ENCODE measurements at places on chromosomes 1 and 21.

DNA sequence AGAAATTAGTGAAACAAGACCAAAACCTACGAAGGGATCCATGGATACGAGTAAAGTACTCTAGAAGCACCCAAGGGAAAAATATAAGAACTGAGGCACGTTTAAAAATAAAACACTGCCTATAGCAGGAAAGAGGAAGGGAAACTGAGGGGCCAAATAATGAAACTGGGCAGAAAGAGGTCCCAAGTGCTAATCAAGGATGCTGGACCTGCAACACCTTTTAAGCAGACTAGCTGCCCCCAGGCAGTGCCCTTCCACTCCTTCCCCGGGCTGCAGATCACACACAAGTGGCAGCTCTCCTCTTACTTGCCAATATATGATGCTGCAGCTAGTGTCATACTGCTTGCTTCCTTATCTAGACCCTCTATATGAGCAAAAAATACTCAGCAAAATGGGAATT lies 7.6 kb upstream of the OTUD7B start:
- no peak for DNase-seq

GRCh38 chr1:183611021-183611420 lies 20.8 kb upstream of the NCF2 start:
- no peak for DNase-seq

DNA sequence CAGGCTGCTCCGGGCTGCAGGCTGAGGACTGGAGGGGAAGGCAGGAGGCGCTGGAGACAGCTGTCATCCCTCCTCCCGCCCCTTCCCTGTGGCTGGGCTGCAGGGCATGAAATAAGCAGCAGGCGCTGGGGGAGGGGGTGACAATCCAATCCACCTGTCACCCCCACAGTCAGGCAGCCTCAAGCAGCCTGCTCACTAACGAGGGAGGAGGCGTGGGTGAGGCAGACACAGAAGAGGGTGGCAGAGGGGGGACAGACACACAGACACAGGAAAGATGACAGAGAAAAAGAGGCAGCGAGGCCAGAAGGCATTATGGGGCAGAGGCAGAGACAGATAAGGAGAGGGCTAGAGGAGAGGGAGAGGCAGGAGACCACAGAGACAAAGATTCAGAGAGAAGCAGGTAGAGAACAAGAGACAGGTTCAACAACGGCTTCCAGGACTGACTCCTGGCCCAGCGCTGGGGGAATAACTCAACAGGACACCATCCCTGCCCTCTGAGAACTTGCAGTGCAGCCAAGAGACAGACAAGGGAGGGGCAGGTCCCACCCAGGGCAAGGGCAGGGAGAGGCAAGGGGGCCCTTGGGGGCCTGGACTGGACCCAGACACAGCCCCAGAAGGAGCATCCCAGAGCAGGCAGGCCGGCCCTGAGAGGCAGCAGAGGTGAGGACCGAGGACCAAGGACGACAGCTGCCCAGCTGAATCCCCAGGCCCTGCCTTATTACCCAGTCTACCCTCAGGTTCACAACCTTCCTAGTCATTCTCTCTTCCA lies 11.2 kb downstream of the MEF2D start:
- DNase-seq = no peak

- no peak for DNase-seq
Measured at GRCh38 chr1:92980732-92981647, 19.7 kb upstream of the DIPK1A start.

DNA sequence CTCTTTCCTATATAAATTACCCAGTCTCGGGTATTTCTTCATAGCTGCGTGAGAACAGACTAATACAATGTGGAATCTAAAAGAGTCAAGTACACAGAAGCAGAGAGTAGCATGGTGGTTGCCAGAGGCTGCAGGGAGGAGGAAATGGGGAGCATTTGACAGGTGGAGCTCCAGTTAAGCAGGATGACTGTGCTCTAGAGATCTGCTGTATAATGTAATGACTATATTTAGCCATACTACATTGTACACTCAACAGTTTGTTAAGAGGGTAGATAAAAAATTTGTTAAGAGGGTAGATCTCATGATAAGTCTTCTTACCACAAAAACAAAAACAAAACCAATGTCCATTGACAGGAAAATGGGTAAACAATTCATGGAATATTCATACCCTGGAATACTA lies 82.1 kb downstream of the MT1HL1 start:
- DNase-seq = no peak

- DNase-seq = peak; percentile 98
Measured at GRCh38 chr1:183841950-183842794, 37.3 kb downstream of the RGL1 start.

- DNase-seq = no peak
Measured at GRCh38 chr1:71755441-71755840, 526.9 kb downstream of the NEGR1 start.
